ENCODE measurements at places on chromosomes 7 and 10. TPM values are rescaled to one million over a fixed set of nuclear protein-coding genes. Genes with fewer than 3 reads are reported as not detected.

Gene PDGFA
- 122 TPM for total RNA-seq

Gene PGAM2
- total RNA-seq, result 0.75 TPM

Gene CLCN1
- total RNA-seq, result not detected

Gene BCL7B
- 16.1 TPM for total RNA-seq

Gene PVRIG
- total RNA-seq, result not detected

Measured in smooth muscle cell of the coronary artery (primary cell).